ENCODE measurements at places on chromosomes 2 and 18.

DNA sequence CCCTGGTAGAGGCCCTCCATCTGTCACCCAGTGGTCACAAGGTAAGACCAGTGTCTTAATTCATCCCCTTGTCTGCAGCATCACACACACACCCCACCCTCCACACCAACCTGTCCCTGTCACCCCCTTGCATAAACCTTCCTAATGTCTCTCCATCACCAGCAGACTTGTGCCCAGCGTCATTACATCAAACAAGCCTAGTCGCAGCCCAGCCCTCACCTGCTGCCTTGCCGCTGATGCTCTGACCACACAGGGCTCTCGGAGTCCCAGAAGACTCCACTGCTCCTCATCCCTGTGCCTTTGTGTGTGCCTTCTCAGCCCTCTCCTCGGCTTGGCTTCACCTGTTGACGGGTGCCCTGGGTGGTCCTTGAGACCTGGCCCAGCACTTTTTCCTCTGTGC, 171.2 kb downstream of the GLI2 start:
- DNase-seq, result no peak

GRCh38 chr2:159013103-159013502, 44.7 kb downstream of the TANC1 start:
- DNase-seq, result no peak

DNA sequence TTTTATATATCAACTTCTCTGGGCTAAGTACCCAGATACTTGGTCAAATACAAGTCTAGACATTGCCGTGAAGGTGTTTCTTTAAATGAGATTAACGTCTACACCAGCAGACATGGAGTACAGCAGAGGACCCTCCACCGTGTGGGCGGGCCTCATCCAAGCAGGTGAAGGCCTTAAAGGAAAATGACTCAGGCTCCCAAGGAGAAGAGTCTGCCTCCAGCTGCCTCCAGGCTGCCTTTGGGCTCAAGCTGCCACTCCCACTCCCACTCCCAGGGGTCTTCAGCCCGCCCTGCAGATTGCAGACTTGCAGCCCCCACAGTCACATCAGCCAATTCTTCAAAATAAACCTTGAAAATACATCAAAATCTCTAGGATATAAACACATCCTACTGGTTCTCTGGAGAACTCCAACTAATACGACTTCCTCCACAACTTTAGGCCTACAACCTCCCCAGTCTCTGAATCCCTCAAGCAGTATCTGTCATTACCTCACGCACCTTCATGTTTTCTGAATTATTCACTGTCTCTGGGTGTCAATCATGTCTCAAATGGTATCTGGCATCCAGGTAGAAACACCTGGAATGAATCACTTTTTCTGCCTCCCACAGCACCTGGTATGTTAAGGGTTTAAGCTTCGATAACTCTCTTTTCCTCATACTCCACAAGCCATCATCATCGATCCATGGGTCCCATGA, 6.9 kb downstream of the ITGB1BP1 start:
- DNase-seq, result peak; percentile 87

- no peak for DNase-seq
Observed at GRCh38 chr2:70887550-70888246, 48.0 kb upstream of the ATP6V1B1 start.

DNA sequence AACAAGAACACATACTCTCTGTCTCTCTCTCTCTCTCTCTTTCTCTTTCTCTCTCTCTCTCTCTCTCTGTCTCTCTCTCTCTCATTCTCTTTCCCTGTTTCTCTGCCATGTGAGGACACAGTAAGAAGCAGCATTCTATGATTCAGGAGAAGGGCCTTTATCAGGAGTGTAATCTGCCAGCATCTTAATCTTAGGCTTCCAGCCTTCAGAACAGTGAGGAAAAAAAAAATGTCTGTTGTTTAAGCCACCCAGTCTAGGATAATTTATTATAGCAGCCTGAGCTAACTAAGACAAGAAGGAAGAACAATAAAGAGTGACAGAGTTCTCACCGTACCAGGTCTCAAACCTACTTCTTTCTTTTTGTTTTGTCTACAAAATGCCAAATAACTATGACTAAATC, 399.4 kb downstream of the SOCS6 start:
- DNase-seq, result no peak

DNA sequence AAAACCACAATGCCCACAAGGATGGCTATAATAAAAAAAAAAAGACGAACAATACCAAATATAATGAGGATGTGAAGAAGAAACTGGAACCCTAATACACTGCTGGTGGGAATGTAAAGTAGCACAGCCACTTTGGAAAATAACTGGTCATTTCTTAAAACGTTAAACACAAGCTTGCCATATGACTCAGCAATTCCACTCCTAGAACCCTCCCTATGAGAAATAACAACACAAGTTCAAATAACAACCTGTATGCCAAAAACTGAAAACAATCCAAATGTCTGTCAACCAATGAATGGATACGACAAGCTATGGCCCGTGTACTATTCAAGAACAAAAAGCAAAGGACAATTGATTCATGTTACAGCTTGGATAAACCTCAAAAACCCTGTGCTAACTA, 7.0 kb upstream of the ALPK2 start:
- DNase-seq, result peak; percentile 17

DNA sequence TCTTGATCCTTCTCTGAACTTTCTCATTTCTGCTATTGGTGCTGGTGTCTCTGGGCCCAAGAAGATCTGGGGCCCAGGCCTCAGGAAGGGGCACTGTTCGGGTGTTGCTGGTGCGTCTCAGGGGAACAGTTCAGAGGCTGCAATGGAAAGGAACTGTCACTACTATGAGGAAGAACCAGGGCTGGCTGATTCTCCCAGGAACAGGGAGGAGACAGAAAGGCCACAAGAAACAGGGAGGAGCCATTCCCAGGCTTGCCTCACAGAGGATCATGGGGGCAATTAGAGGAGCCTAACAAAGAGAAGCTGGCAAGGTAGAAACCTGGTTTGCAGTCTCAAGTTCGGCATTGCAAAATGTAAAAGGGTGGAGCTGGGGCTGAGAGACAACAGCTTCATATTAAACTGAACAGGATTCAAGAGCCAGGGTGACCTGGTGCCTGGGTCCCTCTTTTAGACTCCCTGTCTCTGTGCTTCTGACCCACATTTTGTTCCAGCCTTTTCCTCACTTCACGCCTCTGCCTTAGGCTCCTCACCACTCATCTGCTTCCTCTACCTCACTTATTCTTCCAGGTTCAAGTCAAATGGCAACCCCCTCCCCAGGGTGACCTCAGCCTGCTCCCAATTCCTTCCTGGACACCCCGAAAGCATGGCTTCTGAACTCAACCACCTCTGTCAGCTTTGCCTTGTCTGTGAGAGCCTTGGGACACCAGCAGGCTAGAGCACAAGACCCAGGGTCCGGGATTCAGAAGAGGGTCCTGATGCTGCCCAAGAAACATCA, 58.4 kb downstream of the GYPC start:
- no peak for DNase-seq

DNA sequence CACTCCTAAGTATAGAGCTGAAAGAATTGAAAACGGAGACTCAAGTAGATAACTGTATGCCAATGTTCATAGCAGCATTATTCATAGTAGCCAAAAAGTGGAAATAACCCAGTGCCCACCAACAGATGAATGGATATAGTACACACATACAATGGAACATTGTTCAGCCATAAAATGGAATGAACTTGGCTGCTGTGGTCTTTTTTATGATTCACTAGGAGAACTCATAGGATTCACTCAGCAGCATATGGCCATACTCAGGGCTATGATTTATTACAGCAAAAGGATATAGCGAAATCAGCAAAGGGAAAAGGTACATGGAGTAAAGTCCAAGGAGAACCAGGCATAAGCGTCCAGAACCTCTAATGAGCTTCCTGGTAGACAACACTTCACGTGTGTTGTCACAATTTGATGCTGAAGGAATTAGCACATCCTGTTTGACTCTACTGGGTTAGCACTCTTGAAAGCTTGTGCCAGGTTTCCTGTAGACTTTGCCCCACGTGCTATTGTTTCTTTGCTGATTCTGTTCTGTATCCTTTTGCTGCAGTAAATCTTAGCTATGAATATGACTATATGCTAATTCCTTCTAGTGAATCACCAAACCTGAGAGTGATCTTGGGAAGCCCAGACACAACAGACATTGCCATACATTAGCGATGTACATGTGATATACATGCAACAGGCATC, 15.7 kb downstream of the SPC25 start:
- DNase-seq, result no peak

DNA sequence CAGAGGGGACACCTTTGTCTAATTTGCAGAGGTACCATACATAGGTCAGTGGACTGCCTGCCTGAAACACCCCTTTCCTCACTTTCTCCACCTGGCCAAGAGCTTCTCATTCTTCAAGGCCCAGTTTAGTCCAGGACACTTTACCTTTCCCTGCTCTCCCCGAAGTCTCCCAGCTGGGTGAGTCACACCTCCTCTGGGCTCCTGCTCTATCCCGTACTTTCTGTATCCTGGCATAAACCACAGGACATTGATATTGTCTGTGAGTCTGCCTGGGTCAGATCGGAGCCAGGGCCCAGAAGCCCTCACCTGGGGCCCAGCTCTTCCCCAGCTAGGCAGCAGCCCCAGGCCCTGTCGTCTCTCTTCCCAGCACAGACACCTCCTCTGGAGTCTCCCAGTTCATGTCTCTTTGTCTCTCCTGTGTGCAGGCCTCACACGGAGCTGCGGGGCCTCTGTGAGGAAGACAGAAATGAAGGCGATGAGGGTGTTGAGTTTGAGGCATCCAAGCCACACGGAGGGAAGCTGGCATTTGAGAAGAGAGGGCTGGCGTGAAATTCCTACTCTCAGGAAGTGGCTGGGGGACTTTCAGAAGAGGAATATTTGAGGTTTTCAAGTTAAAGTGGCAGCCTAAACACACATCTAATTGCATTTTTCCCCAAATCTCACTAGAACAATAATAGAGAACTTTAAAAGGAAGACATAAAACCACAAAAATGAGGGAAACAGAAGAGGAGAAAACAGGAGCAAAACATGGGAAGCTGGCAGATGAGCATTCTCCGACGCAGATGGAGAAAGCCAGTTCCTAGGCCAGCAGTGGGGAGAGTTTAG, 79.6 kb upstream of the LAPTM4A start:
- DNase-seq, result no peak

- DNase-seq, result no peak
Observed at GRCh38 chr2:99380376-99381010, 43.3 kb downstream of the EIF5B start.

DNA sequence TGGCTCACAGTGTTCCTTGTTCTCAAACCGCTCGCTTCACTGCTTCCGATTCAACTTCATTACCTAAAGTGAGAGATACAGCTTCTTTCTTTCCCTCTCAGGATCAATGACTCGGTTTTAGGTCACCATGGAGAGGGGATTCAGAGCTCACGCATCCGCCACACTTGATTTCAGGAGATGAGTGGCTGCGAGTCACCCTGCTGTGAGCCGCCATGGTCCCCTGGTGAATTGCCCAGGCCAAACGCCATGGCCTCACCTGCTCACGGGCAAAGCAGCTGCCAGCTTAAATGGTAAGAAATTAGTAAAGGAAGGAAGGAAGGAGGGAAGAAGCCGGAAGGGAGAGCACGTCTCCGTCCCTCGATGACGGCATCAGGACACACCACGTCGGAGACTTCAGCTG, 60.5 kb downstream of the ADNP2 start:
- no peak for DNase-seq

- DNase-seq, result no peak
Observed at GRCh38 chr2:59339121-59339836, 1098.2 kb upstream of the FANCL start.

DNA sequence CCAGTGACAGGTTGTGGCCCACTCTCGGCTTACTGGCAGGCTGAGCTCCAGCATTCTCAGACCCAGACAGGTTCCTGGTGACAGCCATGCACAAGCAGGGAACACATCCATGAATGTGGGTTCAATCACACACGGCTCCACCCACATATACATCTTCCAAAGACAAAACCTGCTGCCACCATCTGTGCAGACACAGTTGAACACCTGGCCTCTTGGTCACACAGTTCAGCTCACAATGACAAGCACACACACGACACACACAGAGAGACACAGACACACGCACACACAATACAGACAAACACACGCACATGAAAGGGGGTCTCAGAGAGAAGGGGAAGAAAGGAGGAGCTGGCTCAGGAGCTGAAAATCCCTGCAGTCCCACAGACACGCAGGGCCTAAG, 32.1 kb upstream of the PTMA start:
- DNase-seq, result no peak

- DNase-seq, result no peak
Observed at GRCh38 chr2:214503568-214503967, 92.7 kb downstream of the VWC2L start.

- DNase-seq, result peak; percentile 33
Observed at GRCh38 chr18:63119647-63120046, 199.9 kb downstream of the BCL2 start.

DNA sequence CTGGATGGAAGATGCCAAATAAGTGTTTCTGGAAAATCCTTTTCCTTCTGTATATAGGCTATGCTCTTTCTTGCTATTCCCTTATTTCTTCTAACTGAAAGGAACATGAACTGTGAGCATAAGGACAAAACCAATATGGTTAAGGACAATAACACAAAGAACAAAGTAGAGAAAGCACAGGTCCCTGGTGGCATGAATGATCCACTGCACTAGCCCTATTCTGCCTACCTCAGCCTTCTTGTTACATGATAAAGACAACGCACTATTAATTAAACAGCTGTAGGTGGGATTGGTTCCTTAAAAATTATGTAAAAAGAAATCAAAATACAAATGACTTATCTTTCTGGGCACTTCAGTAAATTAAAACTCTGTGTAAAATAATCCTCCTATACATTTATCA, 1.9 kb upstream of the WDR75 start:
- DNase-seq, result no peak

GRCh38 chr2:124149571-124149970, 124.5 kb downstream of the CNTNAP5 start:
- no peak for DNase-seq

DNA sequence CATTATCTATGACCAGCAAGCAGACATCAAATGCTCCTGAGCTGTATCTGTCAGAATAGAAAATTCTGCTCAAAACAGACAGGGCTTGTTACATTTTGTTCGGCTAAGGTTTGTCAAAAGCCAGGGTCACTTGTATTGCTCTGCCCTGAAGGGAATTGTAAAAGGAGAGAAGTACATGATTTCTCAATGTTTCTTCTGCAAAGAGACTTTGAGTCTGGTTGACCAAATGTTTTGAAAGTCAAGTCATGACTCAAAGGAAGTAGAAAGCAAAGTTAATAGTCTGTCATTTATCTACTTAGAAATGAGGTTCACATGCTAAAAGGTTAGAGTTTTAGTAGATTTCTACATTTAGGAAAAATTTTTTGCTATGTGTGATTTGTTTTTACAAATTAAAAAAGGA, 1624.1 kb upstream of the ZEB2 start:
- DNase-seq, result no peak

- DNase-seq, result no peak
Observed at GRCh38 chr18:49856496-49856895, 43.2 kb upstream of the ACAA2 start.

DNA sequence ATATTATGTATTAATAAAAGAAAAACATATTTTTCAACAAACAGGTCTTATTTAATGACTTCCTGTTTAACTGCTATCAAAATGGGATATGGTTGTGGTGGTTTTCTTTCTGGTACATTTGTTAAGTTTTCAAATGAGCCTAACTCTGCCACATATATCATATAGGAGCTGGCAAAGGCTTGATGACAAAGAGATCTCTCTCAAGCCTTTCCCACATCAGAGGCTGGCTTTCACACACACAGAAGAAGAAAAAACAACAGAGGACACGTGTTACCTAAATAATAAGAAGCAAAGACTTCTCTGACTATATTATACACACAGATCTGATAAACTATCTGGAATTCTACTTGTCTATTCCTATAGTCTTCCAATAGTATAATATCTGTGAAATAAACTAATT, 46.1 kb downstream of the CFAP36 start:
- no peak for DNase-seq
